Activated CD8-positive, alpha-beta memory T cell treated with anti-CD3 and anti-CD28 coated beads, Interleukin-2, amount 10 ng/mL, durations not matched to agents 7 days and 5 days (primary cell): ENCODE measurements at places on chromosomes 6 and 20. TPM values are rescaled to one million over a fixed set of nuclear protein-coding genes. Genes with fewer than 3 reads are reported as not detected.

GRCh38 chr6:142902636-142903053 is 42.3 kb downstream of the HIVEP2 start:
- DNase-seq: peak; percentile 89
- peak overlapping the region; percentile 95 for H3K27ac ChIP-seq
- peak overlapping the region; percentile 56 for H3K4me3 ChIP-seq
- H3K36me3 ChIP-seq: peaks cover 3% of the 10 kb centered on the region
- H3K27me3 ChIP-seq: no peaks in the 10 kb centered on the region

- H3K27me3 ChIP-seq: no peaks in the 10 kb centered on the region
- DNase-seq: no peak
- H3K36me3 ChIP-seq: peaks cover 77% of the 10 kb centered on the region
- no peak overlapping the region for H3K27ac ChIP-seq
- H3K4me3 ChIP-seq: no peak overlapping the region
Measured at GRCh38 chr6:106546261-106546690, 83.0 kb downstream of the RTN4IP1 start.

GRCh38 chr6:44606504-44606903 is 219.0 kb downstream of the CDC5L start:
- H3K4me1 ChIP-seq: no peaks in the 10 kb centered on the region
- no peaks in the 10 kb centered on the region for H3K27me3 ChIP-seq

DNA sequence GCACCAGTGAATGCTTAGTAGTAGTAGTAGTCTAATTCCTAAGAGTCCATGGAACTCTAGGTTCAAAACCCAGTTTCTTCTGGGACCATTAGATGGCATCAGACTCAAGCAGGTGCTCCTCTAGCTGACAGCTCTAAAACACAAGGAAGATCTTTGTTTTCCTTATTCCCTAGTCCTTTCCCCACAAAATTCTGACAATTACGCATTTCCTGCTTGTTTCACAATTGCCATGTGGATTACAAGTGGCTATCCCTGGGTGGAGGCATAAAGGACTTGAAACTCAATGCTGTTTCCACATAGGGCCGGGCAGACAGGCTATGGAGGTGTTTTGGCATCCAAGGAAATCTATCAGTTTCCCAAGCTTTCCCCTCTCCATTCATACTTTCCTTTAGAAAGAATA is 9.2 kb upstream of the HLA-DOB start:
- no peak overlapping the region for H3K4me3 ChIP-seq
- no peak overlapping the region for H3K27ac ChIP-seq
- peaks cover 34% of the 10 kb centered on the region for H3K36me3 ChIP-seq
- H3K4me1 ChIP-seq: peaks cover 29% of the 10 kb centered on the region
- H3K27me3 ChIP-seq: no peaks in the 10 kb centered on the region

DNA sequence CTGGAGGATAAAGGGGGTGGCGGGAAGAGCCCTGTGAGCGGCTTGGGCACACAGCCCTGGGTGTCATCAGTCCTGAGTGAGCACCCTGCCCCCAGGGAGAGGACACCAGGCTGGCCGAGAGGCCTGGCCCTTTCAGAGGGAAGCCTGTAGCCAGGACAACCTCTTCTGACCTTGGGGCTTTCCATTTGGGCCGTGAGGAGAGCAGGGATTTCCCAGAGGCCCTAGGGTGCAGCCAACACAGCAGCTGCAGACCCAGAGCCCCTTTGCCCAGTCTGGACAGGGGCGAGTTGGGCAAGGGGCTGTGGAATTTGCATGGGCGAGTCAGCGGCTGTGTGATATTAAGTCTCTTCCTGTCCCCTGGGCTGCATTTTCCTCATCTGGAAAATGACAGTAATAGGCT is 6.3 kb downstream of the MAP1LC3A start:
- no peak overlapping the region for H3K27ac ChIP-seq
- H3K4me1 ChIP-seq: no peaks in the 10 kb centered on the region
- DNase-seq: no peak
- H3K27me3 ChIP-seq: no peaks in the 10 kb centered on the region
- no peak overlapping the region for H3K4me3 ChIP-seq
- no peaks in the 10 kb centered on the region for H3K36me3 ChIP-seq

The NDUFAF4 gene
- total RNA-seq: 48.5 TPM

The PNPLA1 gene
- not detected for total RNA-seq

GRCh38 chr6:119612176-119612891 is 262.8 kb upstream of the MAN1A1 start:
- H3K4me3 ChIP-seq: no peak overlapping the region
- no peaks in the 10 kb centered on the region for H3K36me3 ChIP-seq
- H3K27ac ChIP-seq: no peak overlapping the region

DNA sequence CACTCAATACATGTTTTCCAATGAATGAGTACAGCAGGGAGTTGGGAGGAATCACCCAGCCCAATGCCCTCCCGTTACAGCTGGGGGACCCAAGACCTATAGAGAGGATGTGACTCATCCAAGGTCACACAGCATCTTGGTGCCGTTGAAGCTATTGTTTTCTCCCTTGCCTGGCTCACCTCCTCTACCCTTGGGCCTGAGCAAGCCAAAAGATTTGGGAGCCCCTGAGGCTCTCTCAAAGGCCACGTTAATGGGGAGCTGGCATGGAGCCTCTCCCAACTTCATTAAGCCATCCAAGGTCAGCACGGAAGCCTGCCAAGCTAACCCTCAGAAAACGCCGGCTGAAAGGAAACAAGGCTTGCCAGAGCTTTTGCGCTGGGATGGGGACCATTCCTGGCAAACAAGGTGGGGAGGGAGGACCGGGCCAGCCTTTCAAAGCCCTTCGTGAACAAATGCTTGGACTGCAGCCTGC is 30.4 kb downstream of the KCNB1 start:
- H3K4me3 ChIP-seq: no peak overlapping the region
- no peak overlapping the region for H3K27ac ChIP-seq
- H3K27me3 ChIP-seq: peaks cover 25% of the 10 kb centered on the region
- no peaks in the 10 kb centered on the region for H3K36me3 ChIP-seq

DNA sequence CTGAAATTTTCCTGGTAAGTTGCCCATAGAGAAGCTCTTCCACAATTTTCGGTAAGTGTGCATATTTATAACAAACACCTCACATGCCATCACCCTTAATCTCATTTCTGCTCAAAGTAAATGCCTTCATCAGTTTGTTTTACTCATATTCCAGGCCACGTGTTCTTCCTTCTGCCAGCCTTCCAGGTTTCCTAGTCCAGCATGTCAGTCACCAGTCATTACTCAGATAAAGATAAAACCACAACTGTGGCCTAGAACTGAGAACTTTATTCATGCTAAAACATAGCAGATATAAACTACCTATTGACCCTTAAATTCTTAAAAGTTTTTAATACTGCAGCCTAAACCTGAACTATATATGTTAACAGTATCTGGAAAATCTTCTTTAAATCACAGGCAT is 149.5 kb upstream of the SLC22A16 start:
- no peaks in the 10 kb centered on the region for H3K27me3 ChIP-seq
- H3K36me3 ChIP-seq: peaks cover 12% of the 10 kb centered on the region
- H3K27ac ChIP-seq: no peak overlapping the region

The PDRG1 gene
- 14.9 TPM for total RNA-seq

The EDN1 gene
- total RNA-seq: not detected

- no peak overlapping the region for H3K27ac ChIP-seq
- H3K4me3 ChIP-seq: no peak overlapping the region
- no peak for DNase-seq
- no peaks in the 10 kb centered on the region for H3K36me3 ChIP-seq
- H3K27me3 ChIP-seq: peaks cover 8% of the 10 kb centered on the region
Measured at GRCh38 chr6:97438011-97438671, 155.1 kb upstream of the MMS22L start.

The NRSN2 gene
- 5.0 TPM for total RNA-seq

The HM13 gene
- 151 TPM for total RNA-seq

DNA sequence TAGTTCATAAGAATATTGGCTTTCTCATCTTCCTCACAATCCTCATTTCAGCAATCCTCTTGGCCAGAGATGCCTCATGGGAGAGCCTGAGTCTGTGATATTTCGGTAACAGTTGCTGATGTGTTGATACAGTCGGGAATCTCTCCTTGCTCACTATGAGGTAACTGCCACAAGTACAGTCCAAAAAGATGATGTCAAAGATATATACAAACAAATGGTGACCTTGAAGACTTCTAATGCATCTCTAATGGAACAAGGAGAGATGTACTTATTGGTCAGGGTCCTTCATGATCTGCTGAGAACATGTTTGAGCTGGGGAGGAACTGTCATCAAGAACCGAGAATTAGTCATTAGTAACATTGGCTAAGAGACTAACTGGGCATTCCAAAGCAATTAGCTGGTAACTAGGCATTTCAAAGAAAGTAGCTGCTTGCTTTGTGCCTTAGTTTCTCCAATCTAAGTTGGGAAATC is 56.1 kb downstream of the FILIP1 start:
- H3K4me3 ChIP-seq: no peak overlapping the region
- DNase-seq: no peak
- H3K27ac ChIP-seq: no peak overlapping the region
- no peaks in the 10 kb centered on the region for H3K36me3 ChIP-seq
- peaks cover 24% of the 10 kb centered on the region for H3K27me3 ChIP-seq

The BNIP5 gene
- total RNA-seq: not detected

The MATN4 gene
- 0.64 TPM for total RNA-seq

DNA sequence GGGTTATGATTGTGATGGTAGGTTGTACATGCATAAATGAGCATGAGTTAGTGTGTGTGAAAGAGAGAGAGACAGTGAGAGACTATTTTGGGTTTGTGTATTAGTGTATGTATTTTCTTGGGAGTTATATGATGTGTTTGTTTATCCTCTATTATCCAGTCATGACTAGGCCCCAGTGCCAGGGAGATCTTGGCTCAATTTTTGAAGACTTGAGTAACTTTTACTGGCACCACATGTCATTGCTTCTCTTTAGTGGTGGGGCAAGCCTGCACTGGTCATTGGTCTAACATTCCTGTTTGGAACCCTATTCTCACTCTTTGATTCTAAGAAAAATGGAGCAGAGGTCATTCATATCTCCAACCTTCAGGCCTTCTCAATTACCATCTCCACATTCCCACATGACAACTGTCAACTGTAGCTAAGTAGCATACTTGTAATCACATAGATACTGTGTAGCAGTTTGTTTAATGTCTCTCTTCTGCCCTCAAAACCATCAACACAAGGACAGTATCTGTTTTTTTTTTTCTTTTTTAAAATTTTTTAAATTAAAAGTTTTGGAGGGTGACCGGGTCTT is 8.8 kb downstream of the L3MBTL1 start:
- H3K36me3 ChIP-seq: peaks cover 4% of the 10 kb centered on the region
- no peak overlapping the region for H3K4me3 ChIP-seq
- H3K27me3 ChIP-seq: peaks cover 5% of the 10 kb centered on the region
- H3K27ac ChIP-seq: no peak overlapping the region

- H3K27me3 ChIP-seq: peaks cover 2% of the 10 kb centered on the region
- peak overlapping the region; percentile 72 for H3K27ac ChIP-seq
- DNase-seq: peak; percentile 84
- H3K4me3 ChIP-seq: peak overlapping the region; percentile 58
Measured at GRCh38 chr6:45677381-45678284, 299.9 kb upstream of the SUPT3H start.

GRCh38 chr20:39778431-39778830 is 816.3 kb downstream of the DHX35 start:
- H3K4me3 ChIP-seq: no peak overlapping the region
- no peak overlapping the region for H3K27ac ChIP-seq
- no peaks in the 10 kb centered on the region for H3K27me3 ChIP-seq
- no peak for DNase-seq
- no peaks in the 10 kb centered on the region for H3K4me1 ChIP-seq

The CTAGE9 gene
- total RNA-seq: not detected

GRCh38 chr6:3831761-3832530 is 17.2 kb upstream of the FAM50B start:
- no peak overlapping the region for H3K4me3 ChIP-seq
- no peaks in the 10 kb centered on the region for H3K36me3 ChIP-seq
- H3K4me1 ChIP-seq: no peaks in the 10 kb centered on the region
- no peak for DNase-seq
- H3K27me3 ChIP-seq: peaks cover 10% of the 10 kb centered on the region
- no peak overlapping the region for H3K27ac ChIP-seq

The C6orf141 gene
- total RNA-seq: not detected

DNA sequence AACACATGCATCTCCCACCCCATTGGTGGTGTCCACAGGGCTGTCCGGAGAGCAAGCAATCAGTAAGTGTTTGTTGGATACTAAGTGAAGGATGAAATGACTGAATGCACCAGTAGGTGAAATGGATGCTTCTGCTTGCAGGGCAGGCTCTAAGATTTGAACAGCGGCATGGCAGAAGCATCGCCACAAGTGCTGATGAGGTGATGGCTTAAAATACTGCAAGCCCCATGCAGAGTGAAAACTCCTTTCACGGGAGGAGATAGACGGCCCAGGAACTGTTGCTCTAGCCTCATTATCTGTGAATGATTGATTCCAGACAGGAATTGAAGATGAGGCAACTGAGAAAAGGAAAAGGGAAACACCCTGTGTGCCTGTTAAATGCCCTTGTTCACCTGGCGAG is 158.9 kb downstream of the LY86 start:
- no peaks in the 10 kb centered on the region for H3K36me3 ChIP-seq
- peaks cover 44% of the 10 kb centered on the region for H3K27me3 ChIP-seq
- no peak overlapping the region for H3K27ac ChIP-seq
- H3K4me1 ChIP-seq: peaks cover 17% of the 10 kb centered on the region

- H3K4me3 ChIP-seq: no peak overlapping the region
- H3K27ac ChIP-seq: no peak overlapping the region
- no peak for DNase-seq
- peaks cover 3% of the 10 kb centered on the region for H3K27me3 ChIP-seq
- H3K36me3 ChIP-seq: no peaks in the 10 kb centered on the region
Measured at GRCh38 chr6:56570413-56571359, 72.0 kb downstream of the DST start.

GRCh38 chr6:164303102-164303964 is 888.8 kb downstream of the QKI start:
- no peak overlapping the region for H3K27ac ChIP-seq
- H3K36me3 ChIP-seq: no peaks in the 10 kb centered on the region
- no peaks in the 10 kb centered on the region for H3K4me1 ChIP-seq

DNA sequence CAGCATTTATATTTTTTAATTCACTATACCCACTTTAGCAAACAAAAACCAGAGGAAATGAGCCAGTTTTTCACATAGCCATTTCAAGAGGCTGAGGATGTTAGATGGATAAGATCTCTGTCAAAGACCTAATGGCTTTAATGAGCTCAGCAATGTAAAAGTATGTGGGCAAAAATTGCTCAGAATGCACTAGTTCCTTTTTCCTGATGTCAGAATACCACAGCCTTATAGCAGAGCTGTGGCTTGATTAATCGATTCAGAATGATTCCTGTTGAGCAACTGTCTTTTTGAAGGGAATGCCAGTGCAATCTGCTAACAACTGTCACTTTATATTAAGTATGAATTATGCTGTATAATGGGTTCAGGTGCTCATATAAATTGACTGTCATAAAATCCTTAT is 100.6 kb upstream of the HIVEP1 start:
- peaks cover 2% of the 10 kb centered on the region for H3K4me1 ChIP-seq
- H3K36me3 ChIP-seq: peaks cover 1% of the 10 kb centered on the region

- H3K27ac ChIP-seq: no peak overlapping the region
- H3K4me3 ChIP-seq: no peak overlapping the region
- no peaks in the 10 kb centered on the region for H3K36me3 ChIP-seq
- H3K4me1 ChIP-seq: no peaks in the 10 kb centered on the region
- no peaks in the 10 kb centered on the region for H3K27me3 ChIP-seq
- DNase-seq: no peak
Measured at GRCh38 chr6:74731204-74731603, 474.6 kb downstream of the COL12A1 start.

- H3K4me1 ChIP-seq: peaks cover 20% of the 10 kb centered on the region
- H3K27me3 ChIP-seq: peaks cover 78% of the 10 kb centered on the region
- no peak for DNase-seq
- no peaks in the 10 kb centered on the region for H3K36me3 ChIP-seq
Measured at GRCh38 chr20:21096321-21097043, 9.7 kb downstream of the LINC00237 start.

- H3K36me3 ChIP-seq: no peaks in the 10 kb centered on the region
- H3K27me3 ChIP-seq: no peaks in the 10 kb centered on the region
- H3K27ac ChIP-seq: no peak overlapping the region
- H3K4me1 ChIP-seq: no peaks in the 10 kb centered on the region
- H3K4me3 ChIP-seq: no peak overlapping the region
Measured at GRCh38 chr20:6636209-6637159, 131.0 kb upstream of the BMP2 start.

- peaks cover 58% of the 10 kb centered on the region for H3K4me1 ChIP-seq
- H3K4me3 ChIP-seq: peak overlapping the region; percentile 85
- no peaks in the 10 kb centered on the region for H3K27me3 ChIP-seq
Measured at GRCh38 chr20:64063389-64064144, 569 bp downstream of the TCEA2 start.
